ENCODE measurements at places on chromosomes 11 and 22.
A peak's percentile ranks its signal among the peaks of the same experiment; 100 is the strongest.

- no peak for DNase-seq
These were observed 26.1 kb upstream of the TTLL12 start for GRCh38 chr22:43213051-43213450.

- no peak for DNase-seq
These were observed 4.6 kb upstream of the DNAL4 start for GRCh38 chr22:38798496-38798895.

DNA sequence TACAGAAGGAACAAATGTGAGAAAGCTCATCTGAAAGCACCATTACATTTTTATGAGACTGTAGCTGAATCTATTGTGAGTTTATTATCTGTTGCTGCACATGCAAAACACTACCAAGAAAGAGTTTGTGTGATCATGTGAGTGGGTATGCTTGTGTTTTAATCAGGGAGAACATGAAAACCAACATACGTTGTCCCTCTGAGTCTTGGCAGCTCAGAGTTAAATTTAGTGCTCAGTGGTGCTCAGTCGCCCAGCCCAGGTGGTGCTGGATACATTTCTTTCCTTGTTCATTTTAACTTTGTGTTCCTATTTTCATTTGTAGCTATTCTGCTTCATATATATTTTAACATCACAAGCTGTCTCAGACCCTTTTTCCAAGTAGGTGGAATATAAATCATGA lies 500.6 kb downstream of the NTM start:
- DNase-seq = no peak

DNA sequence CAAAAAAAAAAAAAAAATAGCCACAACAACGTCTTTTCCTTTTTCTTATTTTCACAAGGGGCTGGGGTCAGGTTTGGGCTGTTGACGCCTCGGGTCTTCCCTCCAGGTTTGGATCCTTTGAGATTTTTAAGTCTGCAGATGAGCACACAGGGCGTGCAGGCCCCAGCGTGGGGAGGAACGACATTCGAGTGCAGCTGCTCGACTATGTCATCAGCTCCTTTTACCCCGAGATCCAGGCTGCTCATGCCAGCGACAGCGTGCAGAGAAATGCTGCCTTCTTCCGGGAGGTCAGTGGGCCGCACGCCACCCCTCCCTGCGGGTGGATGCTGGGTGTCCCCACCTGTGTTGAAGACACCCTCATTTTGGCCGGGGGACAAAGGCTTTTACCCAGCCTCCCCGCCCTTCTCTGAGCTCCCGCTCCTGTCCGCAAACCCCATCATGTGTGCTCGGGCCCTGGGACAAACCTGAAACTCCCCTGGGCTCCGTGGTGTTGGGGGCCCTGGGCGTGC lies 7.7 kb downstream of the SELENOO start:
- DNase-seq = no peak

GRCh38 chr11:84476581-84476980 lies 1150.6 kb downstream of the DLG2 start:
- DNase-seq = no peak

GRCh38 chr22:42286205-42286604 lies 15.8 kb upstream of the TCF20 start:
- DNase-seq = peak; percentile 61
